Colonic mucosa (tissue), 4 donors: ENCODE measurements at places on chromosomes 3 and 15. TPM values are rescaled to one million over a fixed set of nuclear protein-coding genes. Genes with fewer than 3 reads are reported as not detected.

GOLGA6B gene
- total RNA-seq: not detected

KCNH8 gene
- 0.77 TPM for total RNA-seq

DNA sequence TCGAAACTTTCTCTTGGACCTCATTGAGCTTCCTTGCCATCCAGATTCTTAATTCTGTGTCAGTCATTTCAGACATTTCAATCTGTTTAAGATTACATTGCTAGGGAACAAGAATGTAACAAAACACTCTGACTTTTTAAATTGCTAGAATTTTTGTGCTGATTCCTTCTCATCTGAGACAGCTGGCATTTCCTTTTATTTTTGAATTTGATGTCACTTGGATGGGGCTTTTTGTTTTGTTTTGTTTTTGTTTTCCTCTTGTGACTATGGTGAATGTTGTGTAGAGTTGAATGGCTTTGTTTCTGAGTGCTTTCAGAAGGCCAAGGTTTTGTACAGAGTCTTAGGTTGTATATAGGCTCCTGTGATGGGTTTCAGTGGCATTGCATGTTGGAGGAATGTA, 1129.3 kb downstream of the NAALADL2 start:
- DNase-seq: no peak
- no peaks in the 10 kb centered on the region for H3K36me3 ChIP-seq
- H3K4me1 ChIP-seq: no peaks in the 10 kb centered on the region
- no peak overlapping the region for H3K27ac ChIP-seq

- H3K36me3 ChIP-seq: no peaks in the 10 kb centered on the region
- no peak overlapping the region for H3K4me3 ChIP-seq
- H3K27me3 ChIP-seq: no peaks in the 10 kb centered on the region
- no peaks in the 10 kb centered on the region for H3K4me1 ChIP-seq
Measured at GRCh38 chr3:144771381-144771870, 799.8 kb downstream of the DIPK2A start.

DNA sequence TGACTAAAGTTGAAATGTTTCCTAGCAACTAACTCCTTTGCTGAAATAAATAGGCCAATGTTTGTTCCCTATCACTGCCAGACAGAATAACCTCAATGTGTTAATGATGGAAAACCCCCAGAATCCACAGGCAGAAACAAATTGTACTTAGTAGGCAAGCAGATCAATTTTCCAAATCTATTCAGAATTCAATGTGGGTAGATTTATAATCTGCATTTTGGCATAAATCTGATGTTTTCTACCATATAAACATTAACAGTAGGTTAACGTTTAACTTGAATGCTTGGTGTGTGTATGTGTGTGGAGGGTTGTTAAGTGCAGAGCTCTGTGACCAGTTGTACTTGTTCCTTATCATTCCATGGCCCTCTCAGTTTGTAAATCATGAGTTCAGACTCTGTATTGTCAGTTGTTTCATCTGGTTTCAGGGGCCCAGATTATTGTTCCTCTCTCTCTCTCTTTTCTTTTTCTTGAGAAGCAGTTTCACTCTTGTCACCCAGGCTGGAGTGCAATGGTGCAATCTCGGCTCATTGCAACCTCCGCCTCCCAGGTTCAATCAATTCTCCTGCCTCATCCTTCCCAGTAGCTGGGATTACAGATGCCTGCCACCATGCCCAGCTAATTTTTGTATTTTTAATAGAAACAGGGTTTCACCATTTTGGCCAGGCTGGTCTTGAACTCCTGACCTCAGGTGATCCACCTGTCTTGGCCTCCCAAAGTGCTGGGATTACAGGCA, 32.8 kb downstream of the PLSCR1 start:
- DNase-seq: no peak
- no peak overlapping the region for H3K4me3 ChIP-seq
- H3K36me3 ChIP-seq: no peaks in the 10 kb centered on the region

DNA sequence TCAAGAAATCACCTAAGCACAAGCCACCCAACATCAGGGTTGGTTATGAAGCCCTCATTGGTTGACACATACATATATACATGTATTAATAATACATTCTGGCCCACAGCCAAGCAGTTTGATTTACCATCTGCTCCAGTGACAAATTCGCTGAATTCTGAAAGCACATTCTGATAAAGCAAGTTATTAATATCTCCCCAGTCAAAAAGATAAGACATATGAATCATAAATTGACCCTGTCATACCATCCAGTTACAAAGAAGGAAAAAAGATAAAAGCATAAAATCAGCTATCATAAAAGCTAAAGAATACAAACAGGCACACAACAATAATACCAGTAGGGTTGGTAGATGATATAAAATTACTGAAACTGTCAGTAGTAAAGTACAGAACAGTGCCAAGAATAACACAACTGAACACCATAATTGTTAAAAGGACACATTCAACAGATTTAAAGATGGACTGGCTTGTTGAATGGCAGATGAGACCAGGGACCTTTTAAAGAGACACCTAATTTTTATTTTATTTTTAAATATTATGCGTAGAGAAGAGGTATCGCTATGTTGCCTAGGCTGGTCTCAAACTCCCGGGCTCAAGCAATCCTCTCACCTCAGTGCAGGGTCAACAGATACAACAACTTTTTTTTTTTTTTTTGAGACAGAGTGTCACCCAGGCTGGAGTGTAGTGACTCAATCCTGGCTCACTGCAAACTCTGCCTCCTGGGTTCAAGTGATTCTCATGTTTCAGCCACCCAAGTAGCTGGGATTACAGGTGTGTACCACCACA, 7.7 kb downstream of the SNX4 start:
- no peaks in the 10 kb centered on the region for H3K27me3 ChIP-seq
- no peak for DNase-seq
- H3K27ac ChIP-seq: no peak overlapping the region
- no peak overlapping the region for H3K4me3 ChIP-seq
- H3K4me1 ChIP-seq: peaks cover 7% of the 10 kb centered on the region

- no peak overlapping the region for H3K27ac ChIP-seq
- H3K36me3 ChIP-seq: no peaks in the 10 kb centered on the region
- no peaks in the 10 kb centered on the region for H3K4me1 ChIP-seq
- no peaks in the 10 kb centered on the region for H3K27me3 ChIP-seq
- H3K4me3 ChIP-seq: no peak overlapping the region
Measured at GRCh38 chr15:41978534-41978933, 6.2 kb upstream of the EHD4 start.

DNA sequence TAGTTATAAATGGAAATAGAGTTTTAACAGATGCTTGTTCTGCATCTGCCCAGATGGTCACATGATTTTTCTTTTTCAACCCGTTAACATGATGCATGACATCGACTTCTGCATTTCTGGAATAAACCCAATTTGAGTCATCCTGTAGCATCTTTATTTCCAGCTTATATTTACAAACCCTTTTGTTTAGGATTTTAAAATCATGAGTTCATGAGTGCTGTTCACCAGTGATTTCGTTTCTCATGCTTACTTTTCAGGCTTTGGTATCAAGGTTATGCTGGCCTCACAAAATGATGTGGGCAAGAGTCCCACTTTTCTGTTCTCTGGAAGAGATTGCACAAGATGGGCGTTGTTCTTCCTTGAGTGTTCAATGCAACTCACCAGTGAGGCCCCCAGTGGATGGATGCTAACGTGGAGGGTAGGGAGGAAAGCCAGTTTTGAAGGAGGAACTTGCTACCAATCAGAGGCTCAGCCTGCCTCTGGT, 5.2 kb downstream of the HRH1 start:
- peaks cover 7% of the 10 kb centered on the region for H3K4me1 ChIP-seq
- H3K27ac ChIP-seq: peak overlapping the region; percentile 7
- no peaks in the 10 kb centered on the region for H3K36me3 ChIP-seq
- DNase-seq: peak; percentile 40
- no peak overlapping the region for H3K4me3 ChIP-seq

DNA sequence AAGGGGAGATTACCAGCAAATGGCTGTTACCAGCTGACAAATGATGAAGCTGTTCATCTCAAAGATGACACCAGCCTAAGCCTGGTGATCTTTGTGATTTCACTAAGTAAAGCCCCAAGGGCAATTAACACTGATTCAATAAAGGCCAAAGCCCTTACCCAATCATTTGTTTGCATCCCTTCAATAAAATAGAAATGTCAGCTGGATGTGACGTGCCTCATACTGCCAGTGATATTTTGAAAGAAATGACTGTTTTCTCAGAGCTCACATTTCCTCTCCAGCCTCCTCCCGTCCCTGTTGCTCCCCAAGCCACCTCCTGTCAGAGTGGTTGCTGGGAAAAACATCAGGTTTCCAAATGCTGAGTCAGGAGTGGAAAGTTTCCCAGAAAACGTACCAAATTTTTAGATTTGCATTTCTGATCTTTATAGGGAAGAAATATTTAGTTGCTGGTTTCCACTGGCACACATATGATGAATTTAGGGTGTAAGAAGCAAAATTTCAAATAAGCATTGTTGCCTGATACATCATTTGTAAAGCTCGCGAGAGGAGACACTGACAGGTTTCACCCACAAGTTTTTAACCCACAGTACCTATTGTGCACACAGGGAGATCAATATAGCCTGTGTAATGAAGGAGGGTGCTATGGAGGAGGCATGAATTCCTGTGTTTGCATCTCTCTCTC, 21.0 kb downstream of the C2CD4A start:
- no peaks in the 10 kb centered on the region for H3K36me3 ChIP-seq
- peak overlapping the region; percentile 25 for H3K27ac ChIP-seq
- H3K4me1 ChIP-seq: no peaks in the 10 kb centered on the region
- no peak overlapping the region for H3K4me3 ChIP-seq
- DNase-seq: no peak

DNA sequence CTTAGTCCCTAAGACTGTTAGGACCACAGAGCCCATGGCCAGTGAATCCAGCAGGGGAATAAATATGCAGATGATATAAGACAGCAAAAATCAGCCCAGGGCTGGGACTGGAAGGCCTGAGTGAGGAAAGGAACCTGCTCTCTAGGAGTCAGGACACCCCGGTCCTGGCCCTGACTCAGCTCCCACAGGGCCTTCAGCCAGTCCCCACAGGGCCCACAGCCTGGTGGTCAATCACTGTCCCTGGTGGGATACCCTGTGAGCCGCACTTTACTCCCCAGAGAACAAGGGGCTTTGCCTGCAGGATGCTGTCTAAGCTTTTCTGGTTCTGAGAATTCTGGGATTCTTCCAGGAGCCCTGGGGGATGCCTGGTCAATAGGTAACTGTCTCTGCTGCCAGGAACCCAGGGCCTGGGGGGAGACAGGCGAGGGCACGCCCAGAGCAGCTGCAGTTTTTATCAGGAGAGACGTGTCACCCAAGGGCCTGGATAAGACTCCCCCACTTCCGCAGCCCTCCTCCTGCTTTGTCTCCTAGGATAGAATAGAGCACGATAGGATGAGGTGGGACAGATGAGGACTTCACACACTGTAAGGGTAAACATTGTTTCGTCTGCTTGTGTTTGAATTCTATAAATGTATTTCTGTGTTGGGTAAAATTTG, 49.5 kb upstream of the MCF2L2 start:
- no peak for DNase-seq
- H3K36me3 ChIP-seq: no peaks in the 10 kb centered on the region
- H3K27me3 ChIP-seq: no peaks in the 10 kb centered on the region

DNA sequence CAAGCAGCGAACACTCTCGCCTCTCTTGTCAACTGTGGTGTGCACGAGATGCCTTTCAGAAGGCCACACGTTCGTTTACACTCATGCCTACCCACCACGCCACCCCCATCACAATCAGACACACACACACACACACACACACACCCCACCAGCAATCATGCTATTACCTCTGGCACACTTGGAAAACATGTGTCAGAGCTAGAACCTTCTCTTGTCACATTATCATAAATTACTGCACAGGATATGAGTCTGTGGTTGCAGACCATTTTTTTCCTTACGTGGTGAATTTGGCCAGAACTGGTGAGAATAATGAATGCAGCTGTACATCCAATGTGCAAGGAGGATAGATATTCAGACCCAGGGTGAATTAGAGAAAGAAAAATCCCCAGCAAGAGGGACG, 52.4 kb downstream of the TRIM69 start:
- no peak overlapping the region for H3K27ac ChIP-seq
- no peaks in the 10 kb centered on the region for H3K27me3 ChIP-seq
- H3K36me3 ChIP-seq: no peaks in the 10 kb centered on the region
- no peak for DNase-seq
- H3K4me1 ChIP-seq: no peaks in the 10 kb centered on the region

DNA sequence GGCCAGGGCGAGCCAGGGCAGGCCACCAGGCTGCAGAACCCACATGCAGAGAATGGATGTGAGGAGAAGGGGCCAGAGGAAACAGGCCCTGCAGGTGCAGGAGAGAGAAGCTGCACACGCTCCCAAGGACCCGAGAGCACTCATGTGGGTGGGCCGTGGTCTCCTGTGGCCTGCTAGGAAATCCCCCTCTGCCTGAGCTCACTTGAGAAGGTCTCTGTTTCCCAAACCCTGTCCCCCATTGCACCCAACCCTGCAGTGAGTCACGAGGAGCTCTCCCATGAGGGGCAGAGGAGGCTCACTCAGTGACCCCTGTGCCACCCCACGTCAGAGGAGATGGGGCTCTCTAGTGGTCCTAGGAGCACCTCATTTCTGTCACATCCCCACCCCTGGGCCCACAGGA, 111.1 kb downstream of the KLF13 start:
- no peak overlapping the region for H3K4me3 ChIP-seq
- no peaks in the 10 kb centered on the region for H3K36me3 ChIP-seq
- peaks cover 10% of the 10 kb centered on the region for H3K4me1 ChIP-seq
- DNase-seq: no peak
- no peaks in the 10 kb centered on the region for H3K27me3 ChIP-seq

DNA sequence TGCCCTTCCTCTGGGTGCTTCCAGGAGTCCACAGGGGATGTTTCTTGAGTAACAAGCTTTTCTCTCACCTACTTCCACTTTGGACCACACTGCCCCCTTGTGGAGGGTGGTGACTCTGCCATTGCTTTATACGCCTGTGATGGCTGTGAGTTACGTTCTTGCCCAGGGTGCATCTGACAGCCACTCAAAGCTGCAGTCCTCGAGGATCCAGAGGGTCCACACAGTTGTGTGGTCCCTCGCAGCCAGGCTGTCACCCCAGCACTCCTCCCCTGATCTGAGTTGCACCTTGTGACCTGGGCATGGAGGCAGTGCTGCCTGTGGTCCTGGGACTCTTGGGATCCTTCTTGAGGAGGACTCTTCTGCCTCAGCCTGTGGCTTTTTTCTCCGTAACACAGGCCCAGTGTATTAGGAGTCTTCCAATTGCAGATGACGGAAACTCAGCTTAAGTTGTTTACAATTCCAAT, 23.4 kb downstream of the FOXL2 start:
- H3K27ac ChIP-seq: no peak overlapping the region
- no peak overlapping the region for H3K4me3 ChIP-seq
- DNase-seq: peak; percentile 92
- no peaks in the 10 kb centered on the region for H3K36me3 ChIP-seq

GRCh38 chr3:143429628-143430514, 310.3 kb downstream of the CHST2 start:
- peaks cover 3% of the 10 kb centered on the region for H3K4me1 ChIP-seq
- no peak overlapping the region for H3K27ac ChIP-seq
- no peak for DNase-seq
- H3K36me3 ChIP-seq: no peaks in the 10 kb centered on the region
- H3K4me3 ChIP-seq: no peak overlapping the region
- no peaks in the 10 kb centered on the region for H3K27me3 ChIP-seq

- DNase-seq: no peak
- no peaks in the 10 kb centered on the region for H3K27me3 ChIP-seq
- no peaks in the 10 kb centered on the region for H3K36me3 ChIP-seq
Measured at GRCh38 chr3:49591615-49592014, 37.3 kb downstream of the BSN start.

GRCh38 chr15:68278345-68278594, 725 bp downstream of the FEM1B start:
- peak overlapping the region; percentile 68 for H3K4me3 ChIP-seq
- peaks cover 10% of the 10 kb centered on the region for H3K4me1 ChIP-seq
- no peaks in the 10 kb centered on the region for H3K36me3 ChIP-seq
- DNase-seq: no peak
- H3K27ac ChIP-seq: peak overlapping the region; percentile 94
